Fibroblast of skin of scalp (primary cell): ENCODE measurements at places on chromosomes 4 and X.

DNA sequence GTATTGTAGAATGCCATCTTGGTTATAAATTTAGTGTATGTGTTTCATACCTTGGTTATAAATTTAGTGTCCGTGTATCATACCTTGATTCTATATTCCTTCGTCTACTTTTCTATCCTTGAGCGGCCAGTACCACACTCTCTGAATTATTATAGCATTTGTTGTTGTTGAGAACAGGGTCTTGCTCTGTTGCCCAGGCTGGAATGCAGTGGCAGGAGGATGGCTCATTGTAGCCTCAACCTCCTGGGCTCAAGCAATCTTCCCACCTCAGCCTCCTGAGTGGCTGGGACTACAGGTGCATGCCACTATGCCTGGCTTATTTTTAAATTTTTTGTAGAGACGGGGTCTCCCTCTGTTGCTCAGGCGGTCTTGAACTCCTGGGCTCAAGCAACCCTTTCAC, 50.1 kb downstream of the FAM193A start:
- no peak for DNase-seq

DNA sequence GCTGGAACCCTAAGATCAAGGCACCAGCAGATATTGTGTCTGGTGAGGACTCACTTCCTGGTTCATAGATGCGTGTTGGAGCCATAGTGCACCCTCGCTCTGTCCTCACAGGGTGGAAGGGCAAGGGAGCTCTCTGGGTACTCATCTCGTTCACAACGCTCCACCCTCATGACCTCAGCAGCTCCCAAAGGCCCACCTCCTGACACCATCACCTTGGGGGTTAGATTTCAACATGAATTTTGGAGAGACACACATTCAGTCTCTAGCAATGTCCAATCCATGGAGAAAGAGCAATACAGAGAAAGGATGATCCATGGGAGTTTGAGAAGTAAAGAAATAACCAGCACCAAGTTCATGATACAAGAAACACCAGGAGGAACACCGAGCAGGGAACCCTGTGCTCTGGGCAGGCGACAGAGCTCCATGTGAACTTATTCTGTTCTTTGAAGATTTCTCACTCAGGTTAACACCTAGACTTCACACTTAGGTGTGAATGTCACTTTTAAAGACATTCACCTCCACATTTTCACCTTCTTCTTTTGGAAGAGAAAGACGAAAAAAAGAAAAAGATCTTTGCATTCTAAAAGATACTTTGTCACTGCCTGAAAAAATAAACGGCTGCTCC, 171.8 kb upstream of the FAM9B start:
- no peak for DNase-seq

DNA sequence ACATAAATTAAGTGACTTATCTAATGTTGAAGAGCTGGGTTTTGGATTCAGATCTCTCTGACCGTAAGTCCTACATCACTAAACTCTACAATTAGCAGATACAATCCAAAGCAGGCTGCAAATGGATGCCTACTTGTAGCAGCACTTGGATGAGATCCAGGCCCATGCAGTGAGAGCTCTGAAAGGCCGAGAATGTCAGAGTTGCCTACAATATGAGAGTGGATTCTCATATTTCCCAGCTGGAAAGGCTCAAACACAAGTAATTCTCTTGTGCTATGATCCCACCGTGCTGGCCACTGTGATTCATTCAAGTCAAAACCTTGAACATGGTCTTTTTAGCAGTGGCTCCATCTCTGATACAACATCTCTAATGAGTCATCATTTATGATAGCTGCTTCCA, 125.4 kb upstream of the CHRDL1 start:
- no peak for DNase-seq

DNA sequence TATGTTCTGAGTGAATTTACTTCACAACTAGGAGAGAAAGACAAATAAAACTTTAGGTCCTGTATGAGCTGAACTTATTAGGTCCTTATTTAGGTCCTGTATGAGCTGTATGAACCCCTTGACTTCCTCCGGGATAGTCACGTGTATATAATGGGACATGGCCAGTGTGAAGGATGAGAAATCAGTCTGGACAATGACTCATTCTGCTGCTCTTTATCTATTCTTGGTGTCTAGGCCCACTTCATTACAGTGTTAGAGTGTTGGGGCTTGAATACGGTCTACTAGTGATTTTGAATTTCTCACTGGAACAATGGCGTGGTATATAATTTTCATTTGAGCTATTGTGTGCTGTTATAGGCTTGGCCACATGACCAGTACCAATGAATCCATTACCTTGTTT, 21.9 kb downstream of the STK26 start:
- no peak for DNase-seq

DNA sequence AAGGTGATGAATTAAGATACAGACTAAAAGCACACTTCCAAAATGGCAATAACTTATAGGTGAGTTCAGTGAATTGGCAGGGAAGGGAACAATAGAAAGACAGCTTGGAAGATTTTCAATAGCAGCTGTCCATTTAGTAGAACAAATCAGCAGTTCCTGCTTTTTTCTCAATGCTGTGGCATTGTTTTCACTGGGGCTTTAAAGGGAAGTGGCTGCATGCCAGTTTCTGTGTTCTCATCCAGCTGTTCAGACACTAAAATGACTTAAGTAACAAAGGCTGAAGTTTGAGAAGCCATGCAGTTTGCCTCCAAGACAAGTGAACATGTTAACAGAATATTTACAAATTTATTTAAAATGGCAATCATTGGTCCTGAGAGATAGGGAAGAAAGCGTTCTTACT, 291.9 kb downstream of the FAM47A start:
- no peak for DNase-seq

GRCh38 chrX:106899276-106899675, 3.9 kb downstream of the RIPPLY1 start:
- DNase-seq, result no peak

DNA sequence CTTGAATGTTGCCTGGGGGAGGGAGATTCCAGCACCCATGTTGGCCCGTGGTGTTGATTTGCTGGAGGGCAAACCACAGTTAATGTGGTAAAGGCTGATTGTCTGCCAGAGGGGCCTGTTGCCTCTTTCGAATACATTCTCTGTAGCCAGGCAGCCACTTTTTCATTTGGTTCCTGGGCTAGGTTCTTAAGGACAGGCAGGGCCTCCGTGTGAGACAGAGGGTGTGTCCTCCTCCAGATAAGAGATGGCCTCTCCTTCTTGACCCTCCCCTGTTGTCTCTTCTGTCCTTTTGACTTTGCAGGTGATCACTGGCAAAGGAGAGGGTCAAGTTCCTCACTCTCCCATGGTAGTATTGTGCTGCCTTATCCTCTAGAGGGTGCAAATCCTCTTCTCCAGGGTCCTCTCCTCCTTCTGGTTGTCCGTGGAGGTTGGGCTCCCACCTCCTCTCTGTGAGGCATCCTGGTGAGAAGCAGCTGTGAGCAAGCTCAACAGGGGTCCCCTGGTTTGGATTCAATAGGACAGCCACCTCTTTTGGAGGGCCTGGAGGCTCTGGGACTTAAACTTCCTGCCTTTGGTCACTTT, 44.9 kb downstream of the ZNF182 start:
- DNase-seq, result peak; percentile 1
